ENCODE measurements at places on chromosomes 3 and 15.

GRCh38 chr3:178711753-178712152, 175.5 kb downstream of the KCNMB2 start:
- no peak for DNase-seq

DNA sequence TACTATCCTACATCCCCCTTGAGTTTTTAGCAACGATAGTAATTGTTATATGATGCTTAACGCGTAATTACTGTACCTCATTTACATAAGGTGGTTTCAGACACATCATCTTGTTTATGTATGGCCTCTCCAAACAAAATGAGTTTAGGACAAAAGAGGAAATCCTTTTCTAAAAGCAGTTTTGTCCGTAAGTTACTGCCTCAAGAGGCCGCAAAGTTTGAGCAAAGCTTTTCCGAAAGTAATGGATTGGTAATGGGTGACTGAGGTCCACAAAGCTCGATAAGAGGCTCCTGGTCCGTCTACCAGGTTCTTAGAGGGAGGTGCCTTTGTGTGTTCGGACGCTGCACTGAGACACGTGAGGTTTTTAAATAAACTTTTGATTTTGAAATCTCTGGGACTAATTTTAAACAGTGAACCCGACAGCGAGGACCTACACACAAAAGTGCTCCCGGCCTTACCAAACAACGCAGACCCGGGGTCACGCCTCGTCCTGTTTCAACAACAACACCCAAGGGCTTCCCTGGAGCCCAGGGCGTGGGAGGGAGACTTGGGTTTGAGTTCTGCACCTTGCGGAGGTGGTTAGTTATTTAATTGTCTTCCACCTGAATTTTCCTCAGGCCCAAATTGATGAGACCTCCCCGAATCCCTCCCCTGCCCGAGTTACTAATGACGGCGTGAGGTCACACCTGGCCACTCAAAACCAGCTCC, 456 bp upstream of the C15orf61 start:
- no peak for DNase-seq

GRCh38 chr3:138459619-138460535, 25.5 kb downstream of the ESYT3 start:
- DNase-seq: no peak

- DNase-seq: no peak
These were observed 325.9 kb upstream of the CTDSPL start for GRCh38 chr3:37535526-37536432.

GRCh38 chr3:184391266-184391665, 11.4 kb downstream of the CHRD start:
- no peak for DNase-seq

DNA sequence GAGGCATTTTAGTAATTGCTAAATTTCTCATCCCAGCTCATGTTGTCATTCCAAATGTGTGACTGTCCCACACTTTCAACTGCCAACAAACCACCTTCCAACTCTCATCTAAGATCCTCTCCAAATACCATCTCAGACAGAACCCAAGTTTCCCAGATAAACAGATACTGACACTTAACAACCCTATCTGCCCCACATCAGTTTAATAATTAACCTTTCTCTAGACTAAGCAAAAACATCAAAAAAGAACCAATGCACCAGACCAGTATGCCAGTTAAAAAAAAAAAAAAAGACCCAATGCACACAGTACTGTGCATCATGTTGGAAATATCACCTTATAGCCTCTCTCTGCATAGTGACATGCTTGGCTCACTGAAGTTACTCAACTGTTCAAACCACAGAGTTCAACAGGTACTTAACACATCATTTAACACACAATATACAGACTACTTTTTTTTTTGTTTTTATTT, 5.5 kb downstream of the SFMBT1 start:
- DNase-seq: no peak

DNA sequence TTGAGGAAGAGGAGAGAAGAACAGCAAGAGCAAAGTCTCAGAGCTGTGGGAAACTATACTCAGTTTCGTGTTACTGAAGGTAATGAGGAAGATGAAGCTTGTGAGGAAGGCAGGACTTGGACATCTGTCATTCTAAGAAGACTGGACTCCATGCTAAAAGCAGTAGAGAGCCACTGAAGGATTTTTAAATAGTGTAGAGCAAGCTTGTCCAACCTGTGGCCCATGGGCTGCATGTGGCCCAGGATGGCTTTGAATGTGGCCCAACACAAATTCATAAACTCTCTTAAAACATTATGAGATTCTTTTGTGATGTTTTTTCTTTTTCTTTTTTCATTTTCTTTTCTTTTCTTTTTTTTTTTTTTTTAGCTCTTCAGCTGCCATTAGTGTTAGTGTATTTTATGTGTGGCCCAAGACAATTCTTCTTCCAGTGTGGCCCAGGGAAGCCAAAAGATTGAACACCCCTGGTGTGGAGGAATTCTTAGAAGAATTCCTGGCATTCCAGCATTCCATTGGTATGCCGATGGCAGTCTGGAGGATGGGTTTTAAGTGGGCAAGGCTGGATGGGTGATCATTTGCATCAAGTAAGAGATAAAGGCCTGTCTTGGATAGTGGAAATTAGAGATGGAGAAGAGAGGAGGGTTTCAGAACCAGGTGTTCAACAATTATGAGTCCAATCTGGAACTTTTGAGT, 6.9 kb upstream of the NFKBIZ start:
- DNase-seq: no peak

DNA sequence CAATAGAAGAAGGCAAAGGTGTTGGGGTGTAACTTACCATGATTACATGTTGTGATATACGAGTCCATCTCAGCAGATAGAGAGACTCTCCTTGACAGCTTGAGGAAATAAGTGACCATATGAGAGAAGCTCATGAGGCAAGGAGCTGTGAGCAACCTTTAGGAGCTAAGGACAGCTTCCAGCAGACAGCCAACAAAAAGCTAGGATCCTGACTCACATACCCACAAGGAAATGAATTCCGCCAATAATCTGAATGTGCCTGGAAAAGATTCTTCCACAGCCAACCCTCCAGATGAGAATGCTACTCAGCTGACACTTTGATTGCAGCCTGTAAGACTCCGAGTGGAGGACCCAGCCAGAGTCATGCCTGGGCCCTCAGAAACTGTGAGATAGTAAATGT, 339.6 kb upstream of the TPRG1 start:
- no peak for DNase-seq

DNA sequence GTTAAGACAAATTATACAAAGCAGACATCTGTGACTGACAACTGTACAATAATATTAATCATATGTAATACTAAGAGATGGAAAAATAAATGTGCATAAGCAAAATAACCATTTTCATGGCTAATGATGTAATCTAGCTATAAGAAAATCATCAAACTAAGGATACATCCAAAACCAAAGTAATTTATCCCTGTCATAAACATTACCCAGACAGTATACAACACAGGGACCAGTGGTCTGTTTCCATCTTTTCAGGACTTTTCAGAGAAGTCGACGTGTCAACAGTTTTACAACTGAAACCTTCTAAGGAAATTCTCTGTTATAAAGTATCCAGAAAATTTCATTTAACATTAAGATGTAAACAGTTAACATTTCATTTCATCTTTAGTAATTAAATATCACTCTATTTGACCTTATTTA, 11.0 kb downstream of the THBS1 start:
- no peak for DNase-seq

- no peak for DNase-seq
These were observed 23.1 kb upstream of the GPR171 start for GRCh38 chr3:151226088-151226563.

- no peak for DNase-seq
These were observed 144.2 kb downstream of the RYR3 start for GRCh38 chr15:33454996-33455395.

GRCh38 chr3:188523291-188523690, 369.3 kb downstream of the LPP start:
- DNase-seq: no peak

DNA sequence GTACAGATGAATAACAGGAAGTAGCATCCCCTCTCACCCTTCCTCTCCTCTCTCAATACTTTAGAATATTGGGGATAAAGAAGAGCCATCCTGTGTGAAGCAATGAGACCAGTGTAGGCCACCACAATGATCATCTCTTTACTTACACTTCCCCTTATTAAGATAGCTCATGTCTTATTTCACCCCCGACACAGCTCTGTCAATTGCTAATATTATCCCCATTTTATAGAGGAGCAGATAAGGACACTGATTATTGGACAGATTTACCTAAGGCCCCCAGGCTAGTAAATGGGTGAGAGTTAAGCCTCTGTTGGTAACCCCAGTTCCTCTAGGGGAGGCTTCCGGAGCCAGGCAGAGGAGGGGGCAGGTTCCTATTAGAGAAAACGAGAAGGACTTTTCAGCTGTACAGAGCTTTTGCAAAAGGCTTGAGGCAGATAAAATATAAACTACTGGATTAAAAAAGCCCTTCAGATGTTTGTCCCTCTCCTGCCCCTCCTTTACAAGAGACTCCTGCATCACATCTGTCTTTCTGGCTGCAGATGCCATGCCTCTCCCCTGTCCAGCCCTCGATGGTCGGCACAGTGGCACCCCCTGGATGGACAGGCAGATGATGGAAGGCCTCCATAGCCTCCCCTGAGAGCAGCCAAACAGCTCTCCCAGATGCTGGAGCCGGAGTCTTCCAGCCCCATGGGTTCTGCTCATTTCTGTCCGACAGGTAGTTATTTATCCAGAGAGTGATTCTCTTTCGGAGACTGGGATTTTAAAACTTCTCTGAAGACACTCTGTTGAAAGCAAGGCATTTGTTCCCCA, 49.4 kb upstream of the LCTL start:
- no peak for DNase-seq

- no peak for DNase-seq
These were observed 298.3 kb downstream of the ZBTB20 start for GRCh38 chr3:114848643-114849350.

DNA sequence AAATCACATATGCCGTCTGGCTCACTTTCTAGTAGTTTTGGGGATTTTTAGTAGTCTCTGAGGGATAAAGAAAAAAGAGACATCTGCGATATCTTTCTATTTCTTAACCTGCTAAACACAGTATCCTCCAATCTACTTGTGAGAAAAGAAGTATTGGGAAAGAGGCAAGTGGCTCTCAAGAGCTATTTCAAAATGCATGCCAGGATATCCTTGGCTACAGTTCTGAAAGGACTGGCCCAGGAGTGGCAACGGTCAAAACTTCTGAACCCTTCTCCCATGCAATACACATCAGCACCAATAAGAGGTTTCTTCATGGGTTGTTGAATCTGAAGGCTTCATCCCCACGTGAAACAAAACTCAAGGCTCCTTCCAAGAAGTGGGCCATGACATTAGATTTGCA, 204.0 kb upstream of the WNT5A start:
- no peak for DNase-seq

DNA sequence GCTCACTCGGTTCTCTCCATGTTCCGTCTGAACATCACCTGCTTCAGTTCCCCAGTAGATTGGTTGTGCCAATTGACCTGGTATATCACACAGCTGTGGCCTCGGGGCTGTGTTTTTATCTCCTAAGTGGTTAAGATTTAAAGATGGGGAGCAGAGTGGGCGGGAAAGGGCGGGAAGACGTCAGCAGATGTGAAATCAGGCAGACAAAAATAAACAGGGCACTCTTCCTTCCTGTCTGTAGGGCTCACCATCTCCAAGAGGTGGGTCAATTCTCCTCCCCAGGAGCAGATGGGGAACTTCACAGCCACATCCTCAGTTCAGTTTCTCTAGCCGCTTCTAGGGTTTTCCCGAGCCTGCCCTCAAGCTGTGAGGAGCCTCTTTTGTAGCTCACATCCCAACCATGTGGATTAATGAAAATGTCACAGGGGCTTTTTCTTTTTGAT, 26.8 kb upstream of the LIMD1 start:
- DNase-seq: no peak

DNA sequence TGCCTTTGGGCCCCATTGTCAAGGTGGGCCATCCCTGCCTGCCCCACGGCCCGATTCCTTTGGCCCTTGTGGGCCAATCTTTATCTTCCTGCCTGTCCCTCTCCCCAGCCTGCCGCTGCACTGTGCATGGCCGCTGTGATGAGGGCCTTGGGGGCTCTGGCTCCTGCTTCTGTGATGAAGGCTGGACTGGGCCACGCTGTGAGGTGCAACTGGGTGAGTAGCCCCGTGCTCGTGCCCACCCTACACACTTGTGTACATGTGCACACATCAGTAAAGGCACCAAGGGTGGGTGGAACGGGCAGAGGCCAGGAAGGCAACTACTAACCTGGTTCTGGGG, 12.2 kb downstream of the NT5DC2 start:
- DNase-seq: no peak

DNA sequence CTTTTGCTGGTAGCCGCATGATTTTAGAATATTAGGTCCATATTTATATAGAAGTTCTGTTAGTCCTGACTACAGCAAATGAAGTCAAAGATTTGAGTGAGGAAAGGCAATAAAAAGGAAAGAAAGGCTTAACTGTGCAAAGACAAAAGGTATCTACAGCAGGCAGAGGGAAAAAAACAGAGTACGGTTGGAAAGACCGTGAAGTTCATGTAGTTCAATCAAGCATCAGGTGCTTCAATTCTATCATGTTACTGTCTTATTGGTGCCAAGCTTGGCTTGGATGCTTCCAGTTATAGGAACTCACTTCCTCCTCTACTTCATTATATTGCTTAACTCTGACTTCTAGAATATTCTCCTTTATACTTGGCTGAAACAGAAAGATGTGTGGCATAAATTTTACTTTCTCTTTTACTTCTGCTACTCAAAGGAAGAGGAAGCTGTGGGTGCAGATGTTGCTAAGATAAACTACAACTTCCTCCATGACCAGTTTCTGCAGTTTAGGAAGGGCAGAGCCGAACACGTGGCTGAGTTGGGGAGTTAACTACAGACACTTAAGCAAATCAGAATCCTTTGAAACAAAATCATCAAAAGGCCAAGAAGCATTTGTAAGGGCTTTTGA, 72.6 kb upstream of the ZBED2 start:
- DNase-seq: no peak

DNA sequence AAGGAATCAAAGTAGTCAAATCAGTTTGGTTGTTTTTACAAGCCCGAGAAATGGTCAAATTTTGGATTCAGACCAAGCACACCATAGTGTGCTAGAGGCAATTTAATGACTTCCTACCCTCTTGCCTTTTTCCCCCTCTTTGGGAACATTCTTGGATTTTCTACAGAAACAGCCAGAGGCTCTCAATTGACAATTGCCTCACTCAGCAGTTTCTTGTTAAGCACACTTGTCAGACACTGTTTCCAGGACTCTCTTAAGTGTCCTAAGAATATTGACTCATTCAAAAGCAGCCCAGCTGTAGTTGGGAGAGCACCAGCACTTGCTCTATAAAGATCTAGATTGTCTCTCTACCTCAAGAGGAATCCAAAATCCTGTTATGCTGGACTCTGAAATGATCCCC, 1.5 kb upstream of the SLC35G2 start:
- DNase-seq: no peak

DNA sequence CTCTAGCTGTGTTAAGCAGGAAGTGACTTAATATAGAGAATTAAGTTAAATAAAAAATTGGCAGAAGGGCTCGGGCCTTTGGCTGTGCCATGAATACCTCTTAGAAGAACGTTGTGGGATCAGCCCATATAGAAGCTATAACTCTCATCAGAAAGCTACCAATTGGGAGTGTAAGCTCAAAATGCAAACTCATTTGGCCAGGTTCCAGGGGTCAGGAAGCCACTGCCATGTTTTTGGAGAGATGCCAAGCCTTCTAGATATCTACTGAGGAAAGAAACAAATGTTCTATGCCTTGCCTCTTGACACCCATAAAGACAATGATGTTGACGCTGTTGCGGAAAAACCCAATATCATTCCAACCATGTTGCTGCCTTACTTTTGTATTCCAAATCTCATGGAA, 475.2 kb upstream of the TGFBR2 start:
- DNase-seq: no peak
